ENCODE measurements at places on chromosomes 5 and 9.

DNA sequence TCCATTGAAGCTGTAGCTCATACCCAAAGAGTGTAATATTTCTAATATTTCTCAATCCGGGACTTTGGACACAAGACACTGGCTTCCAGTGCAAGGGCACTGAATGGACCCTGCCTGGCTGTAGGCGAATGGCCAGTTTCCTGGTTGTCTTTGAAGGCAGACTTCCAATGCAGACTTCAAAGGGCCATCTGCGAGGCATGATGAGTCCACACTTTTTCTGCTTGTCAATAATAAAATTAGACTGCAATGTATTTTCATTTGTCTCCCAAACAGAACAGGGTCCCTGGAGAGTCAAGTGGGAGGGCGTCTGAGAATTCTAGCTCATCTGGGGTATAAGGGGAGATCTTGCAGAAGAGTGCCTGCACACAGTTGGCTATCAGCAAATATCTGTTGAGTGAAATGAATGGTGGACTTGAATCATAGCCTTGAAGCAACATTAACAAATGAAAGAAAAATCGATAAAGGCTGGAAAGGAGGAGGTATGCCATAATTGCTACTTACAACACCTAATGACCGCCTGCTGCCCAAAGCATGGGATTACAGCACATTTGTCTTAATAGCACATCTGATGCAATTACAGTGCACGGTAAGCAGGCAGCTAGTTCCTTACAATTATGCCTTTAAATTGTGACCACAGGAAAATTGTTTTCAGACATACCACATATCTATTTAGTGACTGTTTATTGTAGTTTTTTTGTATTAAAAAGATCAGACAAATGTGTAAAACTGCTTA lies 137.5 kb downstream of the ARHGEF28 start:
- DNase-seq = no peak

- no peak for DNase-seq
Observed at GRCh38 chr5:136145030-136145429, 12.4 kb downstream of the SMAD5 start.

- no peak for DNase-seq
Observed at GRCh38 chr9:84969084-84969483, 299.6 kb downstream of the NTRK2 start.

DNA sequence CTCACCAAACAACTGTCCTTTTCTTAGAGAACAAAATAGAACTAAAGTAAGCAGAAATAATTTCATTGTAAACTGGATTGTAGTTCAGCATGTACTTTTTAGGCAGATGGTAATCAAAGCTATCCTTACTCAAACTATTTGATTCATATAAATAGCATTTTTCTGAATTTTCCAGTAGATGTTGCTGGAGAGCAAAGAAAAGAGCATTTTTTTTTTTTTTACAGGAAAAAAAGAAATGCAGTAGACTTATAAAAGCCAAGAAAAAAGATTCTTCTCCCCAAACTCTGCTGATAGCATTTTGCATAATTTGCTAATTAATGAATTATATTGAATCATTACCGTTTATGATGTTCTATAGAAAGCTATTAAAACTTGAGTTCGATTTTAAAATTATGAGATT lies 715.3 kb upstream of the WWC1 start:
- DNase-seq = no peak

- DNase-seq = no peak
Observed at GRCh38 chr9:4590430-4591122, 71.5 kb upstream of the PLPP6 start.

GRCh38 chr9:109556786-109557185 lies 58.7 kb upstream of the PTPN3 start:
- no peak for DNase-seq

GRCh38 chr9:91359734-91360470 lies 1.8 kb downstream of the AUH start:
- no peak for DNase-seq

GRCh38 chr5:150561192-150561512 lies 53.2 kb downstream of the NDST1 start:
- DNase-seq = peak; percentile 27

DNA sequence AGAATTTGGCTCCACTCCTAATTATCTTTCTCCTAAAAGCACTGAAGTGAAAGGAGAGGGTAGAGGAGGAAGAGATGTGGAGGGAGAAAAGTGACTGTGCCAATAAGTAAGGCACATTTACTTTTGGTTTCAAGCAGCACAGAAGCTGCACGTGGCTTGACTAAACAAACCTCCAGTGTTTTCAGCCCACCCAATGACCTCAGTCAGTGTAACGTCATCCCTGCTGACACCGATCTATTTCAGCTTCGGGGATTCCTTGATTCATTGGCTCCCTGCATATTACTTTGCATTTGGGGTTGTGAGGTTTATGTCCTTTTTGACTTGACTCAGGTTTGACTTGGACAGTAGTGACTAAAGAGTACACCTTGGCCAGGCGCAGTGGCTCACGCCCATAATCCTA lies 35.6 kb upstream of the NIM1K start:
- DNase-seq = no peak

DNA sequence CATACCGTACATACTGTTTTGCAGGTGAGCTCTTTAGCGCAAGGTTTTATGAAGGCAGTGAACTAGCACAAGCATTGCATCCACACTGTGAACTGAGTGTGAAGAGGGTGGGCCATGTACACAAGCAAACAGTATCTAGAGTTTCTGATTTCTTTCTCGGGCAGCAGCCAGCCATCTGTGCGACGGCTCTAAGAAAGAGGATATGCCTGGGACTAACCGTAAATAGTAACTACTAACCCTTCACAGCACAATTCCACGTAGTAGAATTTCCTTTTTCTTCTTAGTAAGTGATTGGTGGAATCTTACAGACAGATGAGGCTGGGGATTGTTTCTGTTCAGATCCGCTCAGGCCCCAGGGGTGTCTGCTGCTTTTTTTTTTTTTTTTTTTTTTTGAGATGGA lies 89.0 kb downstream of the DRD1 start:
- DNase-seq = no peak

DNA sequence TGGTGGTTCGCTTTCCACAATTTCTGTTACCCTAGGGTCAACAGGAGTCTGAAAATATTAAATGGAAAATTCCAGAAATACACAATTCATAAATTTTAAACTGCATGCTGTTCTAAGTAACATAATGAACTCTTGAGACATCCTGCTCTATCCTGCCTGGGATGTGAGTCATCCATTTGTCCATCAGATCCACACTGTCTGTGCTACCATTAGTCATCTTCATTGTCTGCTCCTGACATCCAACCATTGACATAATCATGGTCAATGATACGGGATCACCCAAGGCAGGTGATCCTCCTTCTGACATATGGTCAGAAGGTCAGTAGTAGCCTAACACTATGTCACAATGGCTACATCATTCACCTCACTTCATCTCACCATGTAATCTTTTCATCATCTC lies 276.7 kb upstream of the KIF2A start:
- DNase-seq = no peak

DNA sequence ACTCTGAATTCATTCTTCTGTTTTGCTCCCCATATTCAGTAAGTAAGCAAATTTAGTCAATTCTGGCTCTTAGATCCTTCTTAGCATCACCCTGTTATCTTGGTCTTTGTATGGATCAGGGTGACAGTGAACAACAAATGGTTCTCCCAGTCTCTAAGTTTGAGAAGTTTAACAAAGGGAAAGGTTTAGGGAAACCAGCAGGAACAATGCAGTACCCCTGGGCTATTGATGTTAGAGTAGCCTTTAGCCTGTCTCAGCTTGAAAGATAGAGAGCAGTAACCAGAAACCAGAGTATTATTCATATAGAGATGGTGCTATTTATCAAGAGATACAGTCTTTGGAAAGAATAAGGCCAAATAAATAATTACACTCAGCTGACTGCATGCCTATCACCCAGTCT lies 241.8 kb downstream of the CDH12 start:
- no peak for DNase-seq

GRCh38 chr9:72680593-72681282 lies 159.3 kb downstream of the TMC1 start:
- no peak for DNase-seq

GRCh38 chr5:54090495-54091120 lies 219.8 kb downstream of the ARL15 start:
- DNase-seq = no peak

DNA sequence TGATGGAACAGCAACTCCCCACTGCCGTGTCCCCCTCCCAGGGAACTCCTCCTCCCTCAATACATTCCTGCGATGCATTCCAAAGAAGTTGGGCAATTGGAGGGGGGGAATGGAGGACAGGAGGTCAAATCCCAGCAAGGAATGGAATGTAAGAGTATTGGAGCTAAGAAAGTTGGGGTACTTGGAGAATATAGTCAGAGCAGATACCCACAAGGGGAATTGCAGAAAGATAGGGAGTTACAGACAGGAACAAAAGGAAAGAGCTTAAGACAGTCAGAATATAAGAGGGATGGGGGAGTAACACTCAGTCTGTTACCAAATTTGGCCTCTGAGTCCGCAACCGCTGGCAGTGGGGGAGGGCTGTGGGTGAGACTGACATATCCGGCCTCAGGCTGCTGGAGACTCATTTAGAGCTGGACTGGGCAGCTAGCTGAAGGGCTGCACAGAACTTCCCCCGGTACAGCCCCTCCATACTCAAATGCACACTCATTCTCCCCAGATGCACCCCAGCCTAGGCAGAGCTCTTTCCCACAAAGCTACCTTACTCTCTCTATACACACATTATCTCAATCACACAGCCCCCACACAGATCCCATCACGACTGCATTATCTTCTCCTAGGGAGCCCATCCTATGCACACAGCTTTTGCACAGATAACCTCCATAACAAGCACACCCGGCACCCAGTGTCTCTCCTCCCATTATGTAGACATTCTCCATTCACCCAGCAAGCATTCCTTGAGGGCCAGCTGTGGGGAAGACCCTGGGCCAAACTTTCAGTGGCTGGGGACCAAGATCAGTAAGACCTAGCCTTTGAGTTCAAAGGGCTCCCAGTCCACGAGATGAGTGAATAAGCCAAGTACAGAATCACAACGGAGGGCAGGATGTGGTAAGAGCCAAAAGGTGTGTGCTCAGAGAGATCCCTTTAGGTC lies 3.7 kb downstream of the TLN1 start:
- DNase-seq = peak; percentile 81

- DNase-seq = no peak
Observed at GRCh38 chr5:173163219-173163618, 18.9 kb downstream of the BNIP1 start.

- DNase-seq = no peak
Observed at GRCh38 chr5:72531496-72532190, 24.4 kb upstream of the ZNF366 start.

- DNase-seq = no peak
Observed at GRCh38 chr5:175597718-175598117, 60.2 kb upstream of the HRH2 start.

- DNase-seq = no peak
Observed at GRCh38 chr5:76204191-76204590, 121.0 kb downstream of the SV2C start.

DNA sequence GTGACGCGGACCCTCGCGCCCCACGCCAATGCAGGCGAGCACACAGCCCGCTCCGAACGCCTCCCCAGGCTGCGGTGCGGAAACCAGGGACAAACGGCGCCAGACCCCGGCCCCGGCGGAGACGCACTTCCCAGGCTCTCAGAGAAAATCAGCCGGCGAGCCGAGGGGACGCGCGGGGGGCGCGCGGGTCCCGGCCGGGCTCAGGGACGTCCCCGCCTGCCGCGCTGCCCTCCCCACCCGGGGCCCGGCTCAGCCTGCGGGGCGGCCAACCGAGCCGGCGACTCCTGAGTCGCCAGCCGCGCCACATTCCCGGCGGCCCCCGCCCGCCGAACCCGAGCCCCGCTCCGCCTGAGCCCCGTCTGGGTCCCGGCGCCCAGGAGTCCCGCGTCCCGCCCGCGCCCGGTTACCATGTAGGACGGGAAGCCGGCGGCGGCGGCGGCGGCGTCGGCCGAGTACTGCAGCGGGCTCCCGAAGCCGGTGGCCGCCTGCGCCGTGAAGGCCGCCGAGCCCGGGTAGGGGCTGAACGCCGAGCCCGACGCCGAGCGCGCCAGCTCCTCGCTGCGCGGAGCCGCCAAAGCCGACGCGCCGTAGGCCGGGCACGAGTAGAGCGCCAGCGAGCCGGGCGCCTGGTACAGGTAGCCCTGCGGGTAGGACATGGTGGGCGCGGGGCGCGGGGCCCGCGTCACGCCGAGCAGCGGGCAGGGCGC lies 566 bp downstream of the IRX2 start:
- no peak for DNase-seq

GRCh38 chr5:54551926-54552325 lies 34.4 kb downstream of the SNX18 start:
- no peak for DNase-seq

- DNase-seq = no peak
Observed at GRCh38 chr5:179295778-179296149, 49.5 kb downstream of the ADAMTS2 start.

DNA sequence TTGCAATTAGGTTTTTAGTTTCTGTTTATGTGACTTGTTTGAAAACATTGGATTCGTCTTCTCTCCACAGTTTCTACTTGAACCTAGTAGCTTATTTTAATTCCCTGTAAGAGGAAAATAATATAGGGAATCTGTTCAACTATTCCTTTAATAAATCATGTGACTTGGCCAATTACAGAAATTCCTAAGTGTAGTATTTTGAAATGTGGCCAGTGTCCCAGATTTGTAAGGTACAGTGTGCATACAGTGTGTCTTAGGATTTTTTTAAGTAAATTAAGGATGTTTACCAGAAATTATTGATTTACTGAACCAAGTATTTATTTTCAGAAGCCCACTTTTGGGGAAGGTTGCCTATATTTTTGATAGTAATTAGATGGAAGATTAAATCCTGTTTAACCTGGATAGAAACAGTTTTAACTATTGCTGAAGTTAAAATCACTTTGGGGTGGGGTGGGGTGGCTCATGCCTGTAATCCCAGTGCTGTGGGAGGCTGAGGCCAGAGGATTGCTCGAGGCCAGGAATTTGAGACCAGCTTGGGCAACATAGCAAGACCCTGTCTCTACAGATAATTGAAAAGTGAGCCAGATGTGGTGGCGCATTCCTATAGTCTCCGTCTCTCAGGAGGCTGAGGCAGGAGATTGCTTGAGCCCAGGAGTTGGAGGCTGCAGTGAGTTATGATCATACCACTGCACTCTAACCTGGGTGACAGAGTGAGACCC lies 36.9 kb downstream of the G3BP1 start:
- no peak for DNase-seq

- DNase-seq = no peak
Observed at GRCh38 chr5:107538331-107538730, 132.4 kb downstream of the EFNA5 start.

GRCh38 chr5:126133424-126133823 lies 289.8 kb upstream of the GRAMD2B start:
- DNase-seq = no peak

GRCh38 chr5:141490271-141490670 lies 1.4 kb downstream of the PCDHGC5 start:
- DNase-seq = no peak

GRCh38 chr5:9302218-9302617 lies 243.7 kb downstream of the SEMA5A start:
- DNase-seq = no peak
